ENCODE measurements at places on chromosomes 11 and 22.

- no peak for DNase-seq
Observed at GRCh38 chr11:10770626-10771254, 19.7 kb downstream of the CTR9 start.

DNA sequence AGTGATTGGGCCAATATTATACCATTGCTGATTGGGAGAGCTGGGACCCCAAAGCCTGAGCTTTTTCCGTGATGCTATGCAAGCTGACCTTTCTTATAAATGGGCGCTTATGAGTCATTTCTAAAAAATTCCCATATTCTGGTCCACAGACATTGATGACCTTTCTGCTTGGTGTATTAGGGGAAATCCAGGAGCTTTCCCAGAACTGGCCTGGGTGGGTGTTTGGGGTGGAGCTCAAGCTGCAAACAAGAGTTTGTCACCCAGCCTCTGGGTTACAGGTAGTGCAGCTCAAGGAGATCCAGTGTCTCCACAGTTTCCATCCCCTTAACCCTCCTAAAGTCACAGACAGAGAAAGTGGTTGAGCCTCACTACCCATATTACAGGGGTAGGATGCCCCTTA lies 67.7 kb downstream of the CCDC81 start:
- DNase-seq, result no peak

GRCh38 chr22:49011769-49012648 lies 815.7 kb downstream of the BRD1 start:
- DNase-seq, result no peak

DNA sequence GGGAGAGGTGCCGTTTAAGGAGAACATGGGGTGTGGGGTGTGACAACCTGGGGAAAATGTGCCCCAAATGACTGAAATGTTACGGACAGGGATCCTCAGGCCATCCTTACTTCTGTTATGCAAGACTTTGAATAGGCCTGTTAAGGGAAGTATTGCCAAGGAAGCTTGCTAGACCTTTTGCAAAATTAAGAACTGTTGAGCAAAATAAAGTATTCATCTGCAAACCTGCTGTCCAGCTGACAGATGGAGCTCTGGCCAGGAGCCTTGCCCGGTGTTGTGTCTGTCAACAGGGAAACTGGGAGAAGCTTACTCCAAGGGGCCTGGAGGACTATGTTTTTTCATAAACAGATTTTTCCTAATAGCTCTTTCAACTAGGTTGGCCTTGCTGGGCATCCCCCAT lies 48.0 kb downstream of the FAT3 start:
- DNase-seq, result no peak

GRCh38 chr11:21561581-21561980 lies 631.3 kb upstream of the ANO5 start:
- no peak for DNase-seq

- DNase-seq, result no peak
Observed at GRCh38 chr11:827146-827896, 398 bp upstream of the CRACR2B start.

DNA sequence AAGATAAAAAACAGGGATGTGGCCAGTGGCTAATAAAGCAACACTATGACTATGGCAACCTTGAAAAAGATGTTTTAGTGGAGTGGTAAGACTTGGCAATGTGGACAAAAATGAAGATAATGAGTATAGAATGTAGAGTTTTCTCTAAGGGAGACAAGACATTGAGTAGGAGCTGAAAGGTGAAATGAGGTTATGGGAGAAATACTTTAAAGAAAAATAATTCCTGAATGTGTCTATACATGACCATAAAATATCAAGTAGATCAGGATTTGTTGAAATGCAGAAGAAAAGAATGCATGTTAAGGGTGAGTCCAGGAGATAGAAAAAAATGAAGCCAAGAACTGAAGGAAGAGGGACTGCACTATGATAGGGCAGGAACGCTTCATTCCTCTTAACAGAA lies 101.6 kb upstream of the CARD18 start:
- no peak for DNase-seq

DNA sequence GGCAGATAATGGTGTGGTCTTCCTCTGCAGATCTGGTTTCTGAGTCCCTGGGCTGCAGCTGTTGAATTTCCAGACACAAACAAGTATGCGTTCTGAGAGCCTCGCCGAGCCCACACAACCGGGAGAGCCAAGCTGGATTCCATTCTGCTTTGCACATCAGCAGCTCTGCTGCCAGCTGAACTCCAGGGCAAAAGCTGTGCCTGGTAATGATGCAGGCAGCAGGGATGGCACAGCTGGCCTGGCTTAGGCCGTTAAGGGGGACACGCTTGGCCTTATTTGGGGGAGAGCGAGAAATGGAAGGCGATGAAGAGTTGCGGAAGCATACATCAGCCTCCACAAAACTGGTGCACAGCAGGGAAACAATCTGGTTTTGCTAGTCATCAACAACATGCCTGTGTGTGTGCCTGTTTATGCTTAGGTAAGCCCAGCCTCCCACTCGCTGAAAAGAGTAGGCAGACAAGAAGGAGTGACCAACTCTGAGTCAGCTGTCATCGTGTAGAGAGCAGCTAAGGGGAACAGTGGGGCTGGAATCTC lies 25.1 kb downstream of the ADAMTS8 start:
- DNase-seq, result no peak

DNA sequence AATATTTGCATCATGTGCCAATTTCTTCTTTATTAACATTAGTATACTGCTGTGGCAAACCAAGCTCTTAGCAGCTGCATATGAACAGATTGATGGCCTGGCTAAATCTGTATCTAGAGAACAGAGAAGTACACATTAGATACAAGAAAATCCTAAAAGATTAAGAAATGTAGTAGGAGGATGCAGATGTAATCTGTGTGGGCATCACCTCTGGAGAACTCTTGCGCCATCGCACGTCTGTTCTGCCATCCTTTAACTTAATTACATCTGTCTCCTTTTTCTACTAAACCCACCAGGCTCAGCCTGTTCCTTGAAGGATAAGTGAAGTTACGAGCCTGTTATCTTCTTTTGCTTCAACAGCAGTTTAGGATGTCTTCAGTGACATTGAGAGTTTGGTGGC lies 196.4 kb upstream of the PITPNB start:
- no peak for DNase-seq

DNA sequence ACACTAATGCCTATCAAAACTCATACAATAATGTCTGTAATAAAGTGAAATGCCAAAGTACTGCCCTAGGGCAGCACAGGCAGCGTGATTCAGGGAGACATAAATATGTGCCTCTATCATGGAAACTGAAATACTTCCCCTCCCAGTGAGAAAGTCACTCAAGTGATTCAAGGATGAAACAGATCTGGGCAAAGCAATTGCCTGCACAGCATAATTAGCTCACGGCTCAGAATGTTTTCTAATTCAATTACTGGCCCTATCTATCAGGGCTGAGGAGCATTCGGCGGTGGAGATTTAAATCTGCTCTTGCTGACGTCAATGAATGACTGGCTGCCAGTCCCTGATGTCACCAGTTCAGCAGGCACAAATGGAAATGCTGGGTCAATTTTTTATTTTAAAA lies 27.7 kb upstream of the PPP2R1B start:
- DNase-seq, result no peak

DNA sequence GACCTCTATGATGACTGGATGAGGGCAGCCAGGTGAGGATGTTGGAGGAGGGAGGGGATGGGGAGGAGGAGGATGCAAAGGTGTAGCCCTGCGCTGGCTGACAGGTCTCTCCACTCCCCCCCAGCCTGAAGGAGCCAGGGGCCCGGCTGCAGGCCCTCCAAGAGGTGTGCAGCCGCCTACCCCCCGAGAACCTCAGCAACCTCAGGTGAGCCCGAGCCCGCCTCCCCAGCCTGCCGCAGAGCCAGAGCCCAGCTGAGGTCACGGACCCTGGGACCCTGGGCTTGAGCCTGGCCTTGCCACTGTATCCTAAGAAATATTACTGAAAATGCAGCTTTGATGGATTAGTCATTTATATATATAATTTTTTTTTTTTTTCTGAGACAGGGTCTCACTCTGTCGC lies 7.8 kb downstream of the SH3BP1 start:
- DNase-seq, result no peak

- no peak for DNase-seq
Observed at GRCh38 chr11:17250561-17251350, 25.8 kb upstream of the NUCB2 start.

DNA sequence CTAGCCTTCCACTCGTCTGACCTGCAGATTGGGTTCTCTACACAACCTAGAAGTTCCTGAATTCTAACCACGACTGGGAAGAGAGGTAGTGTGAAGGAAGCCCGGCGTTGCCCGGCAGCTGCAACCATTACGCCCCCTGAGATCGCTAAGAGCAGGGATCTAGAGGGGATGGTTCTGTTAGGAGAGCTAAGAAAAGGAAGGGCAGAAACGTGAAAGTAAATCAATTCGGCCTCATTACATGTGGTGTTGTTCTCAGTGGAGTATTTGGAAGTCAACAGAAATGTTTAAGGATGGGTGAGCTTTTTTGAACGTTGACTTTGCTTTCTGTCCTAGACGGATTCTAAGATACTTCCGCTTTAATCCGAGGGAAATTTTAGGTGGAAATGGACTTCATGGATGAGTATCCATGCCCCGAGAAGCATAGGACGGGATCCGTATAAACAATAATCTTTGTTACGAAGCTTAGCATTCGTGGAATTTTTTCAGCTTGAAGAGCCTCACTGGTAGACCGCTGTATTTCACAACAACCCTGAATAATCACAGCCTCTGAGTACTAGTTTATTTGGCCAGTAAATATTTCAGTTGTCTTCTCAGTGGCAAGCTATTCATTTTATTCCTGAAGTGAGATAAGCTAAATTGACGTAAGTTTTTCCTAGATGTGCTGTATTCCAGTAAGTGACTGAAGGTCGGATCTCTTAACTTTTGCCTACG lies 629 bp downstream of the ATP5MG start:
- DNase-seq, result no peak

DNA sequence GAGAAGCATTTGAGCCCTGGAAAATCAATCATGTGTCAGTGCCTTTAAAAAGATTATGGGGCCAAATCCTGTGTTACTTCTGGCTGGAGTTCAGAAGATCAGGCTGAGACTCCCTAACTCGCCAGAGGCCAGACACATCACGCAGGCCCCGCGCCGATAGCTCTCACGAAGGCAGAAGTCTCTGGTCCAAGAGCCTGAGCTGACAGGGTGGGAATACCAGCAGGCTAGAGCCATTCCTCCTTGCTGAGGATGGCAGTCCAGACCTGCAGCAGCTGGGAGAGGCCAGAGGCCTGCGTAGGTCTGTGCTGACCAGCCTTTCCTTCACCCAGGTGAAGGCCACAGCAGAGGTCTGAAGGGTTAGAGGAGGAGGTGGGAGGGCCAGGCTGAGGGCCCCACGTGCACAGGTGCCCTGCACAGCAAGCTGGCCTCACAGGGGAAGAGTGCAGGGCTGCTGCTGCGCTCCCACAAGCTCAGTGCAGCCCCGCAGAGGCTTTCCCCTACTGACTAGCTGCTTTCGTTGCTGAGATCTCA lies 52.9 kb downstream of the ST14 start:
- no peak for DNase-seq

DNA sequence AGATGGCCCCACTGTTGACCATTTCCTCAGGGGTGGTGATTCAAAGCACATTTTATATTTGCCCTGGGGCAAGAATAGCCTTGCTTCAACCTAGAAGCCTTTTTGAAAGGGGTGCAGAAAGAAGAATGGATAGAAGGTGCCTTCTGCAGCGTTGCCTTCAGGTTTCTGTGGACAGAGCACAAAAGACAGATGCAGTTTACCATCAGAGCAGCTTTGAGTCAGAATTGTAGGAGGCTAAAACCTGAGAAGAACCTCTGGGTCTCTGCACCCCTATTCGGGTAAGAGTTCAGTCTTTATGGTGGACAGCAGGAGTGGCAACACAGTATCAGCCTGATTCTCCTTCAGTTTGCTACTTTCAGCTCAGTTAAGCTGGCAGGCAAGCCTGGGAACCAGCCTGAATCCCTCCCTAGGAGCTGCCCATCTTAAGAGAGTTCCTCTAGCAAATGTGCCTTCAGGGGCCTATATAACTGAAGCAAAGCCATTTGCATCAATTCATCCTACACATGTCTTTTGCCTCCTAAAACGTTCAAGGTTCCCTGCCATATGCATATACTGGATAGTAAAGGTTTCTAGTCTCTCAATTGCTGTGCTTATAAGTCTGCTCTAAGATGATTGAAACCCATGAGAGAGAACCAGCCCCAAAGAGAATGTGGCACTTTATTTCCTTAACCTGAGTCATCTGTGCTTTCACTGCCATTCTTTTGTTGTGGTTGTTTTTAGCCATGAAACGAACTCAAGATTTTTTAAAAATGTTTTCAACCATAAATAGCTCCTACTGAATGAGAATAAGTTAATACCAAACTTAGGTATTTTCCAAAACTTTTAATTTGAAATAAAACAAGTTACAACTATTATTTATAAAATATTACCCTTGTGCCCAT lies 123.0 kb downstream of the TRIM44 start:
- DNase-seq, result no peak

- DNase-seq, result no peak
Observed at GRCh38 chr11:71499546-71499945, 27.5 kb upstream of the KRTAP5-7 start.

DNA sequence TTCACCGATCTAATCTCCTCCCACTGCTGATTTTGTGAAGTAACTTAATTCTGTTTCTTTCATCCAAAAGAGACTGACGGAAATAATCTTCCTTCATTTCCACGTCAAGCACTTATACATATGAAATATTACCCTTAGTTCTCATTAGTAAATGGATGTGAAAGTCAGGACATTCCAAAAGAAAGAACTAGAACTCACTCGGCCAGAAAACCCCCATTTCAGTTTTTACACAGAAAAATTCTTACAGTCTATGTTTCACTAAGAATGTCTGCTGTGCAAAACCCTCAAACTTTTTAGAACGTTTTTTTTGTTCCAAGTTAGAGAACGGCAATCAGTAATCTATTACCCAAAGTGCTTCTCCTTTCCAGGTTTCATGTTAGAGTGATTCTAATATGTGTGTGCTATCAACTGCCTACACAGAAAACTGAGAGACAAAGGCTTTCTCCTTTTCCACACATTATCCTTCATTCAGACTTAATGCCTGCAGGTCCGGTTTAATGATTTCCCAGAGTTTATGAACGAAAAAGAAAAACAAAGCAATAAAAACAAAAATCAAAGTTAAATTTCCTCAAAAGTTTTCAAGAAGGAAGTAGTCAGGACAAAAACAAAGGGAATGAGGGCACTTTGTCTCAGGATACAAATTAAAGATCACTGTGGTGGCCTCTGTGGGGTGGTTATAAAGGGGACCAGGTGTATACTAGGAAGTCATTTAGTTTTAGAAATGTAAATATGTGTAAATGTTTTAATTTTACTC lies 11.3 kb upstream of the SESN3 start:
- DNase-seq, result no peak

- no peak for DNase-seq
Observed at GRCh38 chr11:28470180-28470579, 362.0 kb downstream of the METTL15 start.
